Breast epithelium (tissue), 4 donors: ENCODE measurements at places on chromosomes 1 and 21. TPM values are rescaled to one million over a fixed set of nuclear protein-coding genes. Genes with fewer than 3 reads are reported as not detected.

Gene FCRL4
- total RNA-seq, result not detected

Gene PEX11B
- 22.0 TPM for total RNA-seq

Gene CYP4A22
- total RNA-seq, result 0.44 TPM

GRCh38 chr1:208289716-208290115 lies 45.5 kb upstream of the PLXNA2 start:
- no peaks in the 10 kb centered on the region for H3K27me3 ChIP-seq
- no peak for DNase-seq
- H3K27ac ChIP-seq, result no peak overlapping the region
- no peaks in the 10 kb centered on the region for H3K36me3 ChIP-seq

DNA sequence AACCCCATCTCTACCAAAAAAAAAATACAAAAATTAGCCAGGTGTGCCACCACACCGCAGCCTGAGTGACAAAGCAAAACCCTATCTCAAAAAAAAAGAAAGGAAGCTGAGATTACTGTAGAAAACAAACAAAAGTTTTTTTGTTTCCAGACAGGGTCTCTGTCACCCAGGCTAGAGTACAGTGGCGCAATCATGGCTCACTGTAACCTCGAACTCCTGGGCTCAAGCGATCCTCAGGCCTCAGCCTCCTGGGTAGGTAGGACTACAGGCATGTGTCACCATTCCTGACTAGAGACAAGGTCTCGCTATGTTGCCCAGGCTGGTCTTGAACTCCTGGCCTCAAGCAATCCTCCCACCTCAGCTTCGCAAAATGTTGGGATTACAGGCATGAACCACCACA lies 2.8 kb upstream of the PYGO2 start:
- no peaks in the 10 kb centered on the region for H3K27me3 ChIP-seq
- H3K36me3 ChIP-seq, result no peaks in the 10 kb centered on the region
- no peak overlapping the region for H3K4me3 ChIP-seq
- DNase-seq, result no peak

DNA sequence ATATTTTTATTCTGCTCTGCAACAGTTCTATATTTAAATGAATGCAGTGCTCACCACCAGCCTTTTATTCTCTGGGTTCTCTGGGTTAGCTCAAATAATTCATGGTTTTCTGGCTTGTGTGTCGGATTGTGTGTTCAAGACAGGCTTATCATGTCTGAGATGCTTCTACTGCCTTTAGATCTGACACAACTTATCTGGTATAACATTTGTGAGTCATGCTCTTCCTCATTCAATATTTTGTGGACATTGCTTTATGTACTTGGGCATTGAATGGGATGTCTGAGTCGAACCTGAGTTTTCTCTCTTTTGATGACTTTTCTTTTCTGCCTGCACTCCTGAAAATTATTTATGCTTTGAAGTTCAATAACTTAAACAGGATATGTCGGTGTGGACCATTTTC lies 17.6 kb upstream of the PKP1 start:
- H3K4me3 ChIP-seq, result no peak overlapping the region
- H3K27ac ChIP-seq, result no peak overlapping the region
- H3K36me3 ChIP-seq, result no peaks in the 10 kb centered on the region
- no peaks in the 10 kb centered on the region for H3K4me1 ChIP-seq
- DNase-seq, result no peak

GRCh38 chr1:93468662-93469061 lies 20.7 kb downstream of the FNBP1L start:
- no peaks in the 10 kb centered on the region for H3K4me1 ChIP-seq
- H3K4me3 ChIP-seq, result no peak overlapping the region
- DNase-seq, result no peak
- H3K36me3 ChIP-seq, result no peaks in the 10 kb centered on the region

DNA sequence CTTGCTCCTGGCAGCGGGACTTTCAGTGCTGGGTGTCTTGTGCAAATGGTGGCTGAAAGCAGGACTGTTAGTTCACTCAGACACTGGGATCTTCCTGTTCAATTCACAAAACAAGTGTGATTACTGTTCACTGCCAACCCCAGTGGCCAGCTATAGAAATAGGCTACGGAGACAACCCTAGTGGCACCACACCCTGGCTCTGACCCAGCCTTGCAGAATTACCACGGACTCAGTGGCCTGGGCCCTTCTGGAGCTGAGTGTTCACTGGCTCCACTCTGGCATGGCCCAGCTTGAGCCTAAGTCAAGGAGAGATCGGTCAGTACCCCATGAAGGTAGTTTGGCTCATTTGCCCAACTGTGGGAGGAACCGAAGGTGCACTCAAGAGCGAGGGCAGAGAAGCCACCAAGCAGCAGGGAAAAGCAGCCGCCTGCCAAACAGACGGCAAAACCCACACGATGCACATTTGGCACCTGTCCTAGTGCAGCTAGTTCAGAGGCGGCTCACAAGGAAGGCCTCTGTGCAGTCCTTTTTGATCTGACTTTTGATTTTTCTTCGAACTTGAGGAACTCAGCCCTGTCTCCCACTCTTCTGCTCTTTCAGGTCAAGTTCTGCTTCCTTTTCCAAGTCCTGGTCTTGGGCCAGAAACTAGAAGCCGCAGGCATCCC lies 5.9 kb downstream of the KIAA2013 start:
- H3K4me3 ChIP-seq, result peak overlapping the region; percentile 23
- peaks cover 28% of the 10 kb centered on the region for H3K4me1 ChIP-seq
- no peak for DNase-seq

DNA sequence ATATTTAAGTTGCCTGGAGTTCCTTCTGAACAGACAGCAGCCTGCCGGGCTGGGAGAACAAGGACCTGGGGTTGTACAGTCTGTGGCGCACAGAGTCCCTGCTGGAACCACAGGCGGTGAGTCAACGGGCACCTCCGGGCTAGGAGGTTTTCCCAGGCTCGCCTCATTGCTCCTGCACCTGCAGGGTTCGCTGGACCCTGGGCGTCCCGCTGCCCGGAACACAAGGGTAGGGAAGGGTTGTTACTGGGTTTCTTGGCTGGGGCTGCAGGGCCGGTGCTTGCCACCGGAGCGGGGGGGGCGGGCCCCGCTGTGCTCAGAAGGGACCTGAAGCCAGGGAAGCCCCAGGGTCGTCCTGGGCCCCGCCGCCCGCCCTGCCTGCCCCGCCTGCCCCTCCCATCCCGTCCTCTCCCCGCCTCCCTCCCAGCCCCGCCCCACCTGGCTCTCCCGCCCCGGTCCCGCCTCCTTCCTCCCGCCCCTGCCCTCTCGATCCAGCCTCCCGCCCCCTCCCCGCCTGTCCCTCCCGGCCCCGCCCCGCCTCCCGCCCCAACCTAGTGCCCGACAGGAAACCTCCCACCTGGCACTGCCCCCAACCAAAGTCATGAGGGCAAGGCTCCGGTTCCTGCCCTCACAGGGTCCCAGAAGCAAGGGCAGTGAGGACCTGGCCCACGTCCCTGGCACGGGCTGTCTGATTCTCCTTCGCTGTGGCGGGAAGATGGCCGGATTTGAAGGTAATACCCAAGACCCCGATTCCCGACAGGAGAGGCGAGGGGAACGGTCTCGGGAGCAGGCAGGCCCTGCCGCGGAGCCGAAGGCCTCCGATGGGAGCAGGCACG lies 6.8 kb downstream of the JMJD4 start:
- peak overlapping the region; percentile 78 for H3K27ac ChIP-seq
- peak overlapping the region; percentile 65 for H3K4me3 ChIP-seq
- no peaks in the 10 kb centered on the region for H3K36me3 ChIP-seq

- H3K27ac ChIP-seq, result no peak overlapping the region
- no peak for DNase-seq
- no peaks in the 10 kb centered on the region for H3K4me1 ChIP-seq
- no peak overlapping the region for H3K4me3 ChIP-seq
- H3K27me3 ChIP-seq, result no peaks in the 10 kb centered on the region
Observed at GRCh38 chr1:117061986-117062415, 1.9 kb downstream of the TTF2 start.
